ENCODE measurements at places on chromosomes 16 and 17. TPM values are rescaled to one million over a fixed set of nuclear protein-coding genes. Genes with fewer than 3 reads are reported as not detected.

The ERBB2 gene
- 115 TPM for total RNA-seq

The ITGB3 gene
- total RNA-seq = 30.6 TPM

The KRTAP3-1 gene
- total RNA-seq = not detected

The RPL19 gene
- 1,482 TPM for total RNA-seq

The SLFN13 gene
- total RNA-seq = 182 TPM

The CRYBA1 gene
- total RNA-seq = not detected

The KRT33A gene
- not detected for total RNA-seq

GRCh38 chr17:32486701-32487472 lies at the start of gene CDK5R1:
TSS of gene CDK5R1 (plus strand) at chr17:32486993. CDS start at chr17:32487621, 628 bp downstream.
- peak; percentile 84 for DNase-seq
- peak within 1 kb of the TSS; percentile 45 for H3K27ac ChIP-seq
- H3K4me1 ChIP-seq = peaks cover 50% of the 10 kb centered on the region
- H3K27me3 ChIP-seq = no peaks in the 10 kb centered on the region
- H3K4me3 ChIP-seq = peak within 1 kb of the TSS; percentile 45

- H3K4me1 ChIP-seq = no peaks in the 10 kb centered on the region
- H3K27me3 ChIP-seq = no peaks in the 10 kb centered on the region
- no peaks in the 10 kb centered on the region for H3K36me3 ChIP-seq
- no peak overlapping the region for H3K4me3 ChIP-seq
- DNase-seq = no peak
Measured at GRCh38 chr16:47966325-47966724, 189.5 kb downstream of the ABCC12 start.

DNA sequence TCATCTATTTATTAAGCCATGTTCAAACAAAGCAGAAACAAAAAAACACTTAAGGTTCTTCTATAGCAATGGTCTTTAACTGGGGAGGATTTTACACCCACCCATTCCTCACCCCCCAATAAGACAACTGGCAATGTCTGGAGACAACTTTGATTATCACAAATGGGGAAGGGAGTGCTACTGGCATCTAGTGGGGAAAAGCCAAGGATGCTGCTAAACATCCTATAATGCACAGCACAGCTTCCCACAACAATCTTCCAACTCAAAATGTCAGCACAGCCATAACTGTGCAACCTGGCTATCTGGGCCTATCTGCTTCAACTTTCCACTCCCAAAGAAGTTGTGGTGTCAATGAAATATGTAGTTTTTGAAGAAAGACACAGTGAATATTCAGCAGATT lies 1044.4 kb downstream of the CDH8 start:
- no peak overlapping the region for H3K27ac ChIP-seq
- no peak for DNase-seq
- no peaks in the 10 kb centered on the region for H3K27me3 ChIP-seq
- H3K36me3 ChIP-seq = no peaks in the 10 kb centered on the region
- no peak overlapping the region for H3K4me3 ChIP-seq
- H3K4me1 ChIP-seq = no peaks in the 10 kb centered on the region

DNA sequence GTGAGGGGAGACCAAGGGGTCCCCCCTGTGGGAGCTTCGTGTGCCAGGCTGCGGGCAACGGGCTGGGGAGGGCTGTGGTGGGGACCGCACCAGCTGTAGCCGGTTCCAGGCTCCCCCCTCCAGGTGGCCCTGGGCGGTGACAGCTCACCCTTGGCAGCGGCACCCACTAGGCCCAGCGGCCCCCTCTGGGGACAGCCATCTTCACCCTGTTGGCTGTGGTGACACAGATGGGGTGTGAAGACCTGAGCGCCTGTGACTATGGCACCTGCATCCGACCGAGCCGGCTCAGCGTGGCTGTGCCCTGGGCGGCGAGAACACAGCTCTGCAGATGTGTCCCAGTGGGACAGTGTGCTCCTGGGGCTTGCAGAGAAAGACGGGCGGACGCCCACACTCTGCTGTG lies 1.1 kb upstream of the C1QTNF8 start:
- no peaks in the 10 kb centered on the region for H3K27me3 ChIP-seq
- no peaks in the 10 kb centered on the region for H3K4me1 ChIP-seq
- no peak overlapping the region for H3K4me3 ChIP-seq
- DNase-seq = no peak

GRCh38 chr16:11168386-11169051 lies 87.5 kb downstream of the SOCS1 start:
- peaks cover 10% of the 10 kb centered on the region for H3K36me3 ChIP-seq
- DNase-seq = no peak
- no peak overlapping the region for H3K4me3 ChIP-seq
- no peak overlapping the region for H3K27ac ChIP-seq

GRCh38 chr16:66360624-66361324 lies 5.7 kb upstream of the CDH5 start:
- H3K4me3 ChIP-seq = no peak overlapping the region
- no peak overlapping the region for H3K27ac ChIP-seq
- no peak for DNase-seq
- peaks cover 3% of the 10 kb centered on the region for H3K27me3 ChIP-seq
- H3K4me1 ChIP-seq = peaks cover 18% of the 10 kb centered on the region
- H3K36me3 ChIP-seq = no peaks in the 10 kb centered on the region

DNA sequence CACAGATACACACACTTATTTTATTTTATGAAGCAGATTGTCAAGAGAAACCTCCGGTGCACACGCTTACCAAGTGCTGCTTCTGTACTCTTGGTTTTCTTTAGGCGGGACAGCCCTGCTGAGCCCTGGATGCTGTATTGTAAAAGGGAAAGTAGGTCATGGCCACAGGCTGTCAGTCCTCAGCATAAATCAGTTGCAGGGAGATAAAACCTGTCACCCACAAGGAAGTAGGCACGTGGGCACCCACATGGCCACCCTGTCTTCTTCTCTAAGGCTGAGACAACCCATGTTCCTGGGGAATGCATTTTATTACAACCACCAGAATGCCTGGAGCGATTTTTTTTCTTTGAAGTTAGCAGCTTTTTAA lies 59.3 kb downstream of the ASIC2 start:
- no peaks in the 10 kb centered on the region for H3K27me3 ChIP-seq
- no peak overlapping the region for H3K4me3 ChIP-seq
- peaks cover 12% of the 10 kb centered on the region for H3K4me1 ChIP-seq
- DNase-seq = peak; percentile 49
- no peaks in the 10 kb centered on the region for H3K36me3 ChIP-seq
- H3K27ac ChIP-seq = no peak overlapping the region

DNA sequence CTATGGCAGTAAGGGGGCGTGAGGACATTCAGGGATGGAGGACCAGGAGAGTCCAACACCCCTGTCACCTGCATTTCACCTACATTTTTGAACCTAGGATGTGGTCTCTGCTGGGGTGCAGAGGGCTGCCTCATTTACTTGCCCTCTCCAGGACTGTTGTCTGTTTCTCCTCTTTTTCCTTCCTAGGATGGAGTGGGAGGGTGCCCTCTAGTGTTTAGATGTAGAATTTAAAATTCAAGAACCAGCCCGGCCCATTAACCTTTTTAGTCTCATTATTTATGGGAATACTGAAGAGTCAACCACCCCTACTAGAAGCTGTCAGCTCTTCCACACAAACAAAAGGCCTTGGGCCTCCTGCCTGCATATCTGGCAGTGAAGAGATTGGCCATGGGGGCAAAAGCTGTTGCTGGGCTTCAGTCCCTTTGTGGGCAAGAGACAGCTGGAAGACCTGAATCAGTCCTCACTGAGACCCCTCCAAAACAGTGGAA lies 2.5 kb upstream of the STARD3 start:
- H3K36me3 ChIP-seq = no peaks in the 10 kb centered on the region
- no peak overlapping the region for H3K27ac ChIP-seq
- no peak overlapping the region for H3K4me3 ChIP-seq
- H3K27me3 ChIP-seq = no peaks in the 10 kb centered on the region
- H3K4me1 ChIP-seq = peaks cover 33% of the 10 kb centered on the region

GRCh38 chr17:12773153-12773552 lies 16.1 kb upstream of the ARHGAP44 start:
- no peaks in the 10 kb centered on the region for H3K36me3 ChIP-seq
- no peaks in the 10 kb centered on the region for H3K4me1 ChIP-seq
- H3K4me3 ChIP-seq = no peak overlapping the region
- no peak overlapping the region for H3K27ac ChIP-seq
- no peak for DNase-seq
- no peaks in the 10 kb centered on the region for H3K27me3 ChIP-seq

- DNase-seq = no peak
- no peak overlapping the region for H3K27ac ChIP-seq
- no peak overlapping the region for H3K4me3 ChIP-seq
- H3K4me1 ChIP-seq = peaks cover 33% of the 10 kb centered on the region
Measured at GRCh38 chr16:15653227-15653626, 3.2 kb downstream of the NDE1 start.

GRCh38 chr17:42453439-42453838 lies 5.2 kb upstream of the ATP6V0A1 start:
- no peak overlapping the region for H3K4me3 ChIP-seq
- H3K27ac ChIP-seq = no peak overlapping the region
- no peaks in the 10 kb centered on the region for H3K36me3 ChIP-seq
- no peaks in the 10 kb centered on the region for H3K27me3 ChIP-seq
- peaks cover 43% of the 10 kb centered on the region for H3K4me1 ChIP-seq

GRCh38 chr16:27679899-27680298 lies 130.0 kb downstream of the KATNIP start:
- no peak for DNase-seq
- H3K4me1 ChIP-seq = no peaks in the 10 kb centered on the region
- H3K36me3 ChIP-seq = peaks cover 26% of the 10 kb centered on the region

- no peaks in the 10 kb centered on the region for H3K36me3 ChIP-seq
- H3K27ac ChIP-seq = no peak overlapping the region
- H3K4me3 ChIP-seq = no peak overlapping the region
- DNase-seq = no peak
- H3K4me1 ChIP-seq = peaks cover 40% of the 10 kb centered on the region
- H3K27me3 ChIP-seq = peaks cover 34% of the 10 kb centered on the region
Measured at GRCh38 chr17:8069587-8069860, 18.0 kb downstream of the ALOX12B start.

- H3K27me3 ChIP-seq = no peaks in the 10 kb centered on the region
- DNase-seq = no peak
- H3K4me1 ChIP-seq = no peaks in the 10 kb centered on the region
Measured at GRCh38 chr17:50522766-50523165, 9.8 kb upstream of the EPN3 start.

- H3K27ac ChIP-seq = peak within 1 kb of the TSS; percentile 77
- peak within 1 kb of the TSS; percentile 54 for H3K4me3 ChIP-seq
- H3K27me3 ChIP-seq = no peaks in the 10 kb centered on the region
- DNase-seq = peak; percentile 85
Measured at GRCh38 chr17:42536048-42536371, at the start of gene NAGLU. TSS of gene NAGLU (plus strand) at chr17:42536241. CDS start at chr17:42536273, 32 bp downstream.

- no peak for DNase-seq
- H3K4me3 ChIP-seq = no peak overlapping the region
- peaks cover 20% of the 10 kb centered on the region for H3K4me1 ChIP-seq
Measured at GRCh38 chr17:63925615-63926014, 6.5 kb downstream of the CD79B start.

DNA sequence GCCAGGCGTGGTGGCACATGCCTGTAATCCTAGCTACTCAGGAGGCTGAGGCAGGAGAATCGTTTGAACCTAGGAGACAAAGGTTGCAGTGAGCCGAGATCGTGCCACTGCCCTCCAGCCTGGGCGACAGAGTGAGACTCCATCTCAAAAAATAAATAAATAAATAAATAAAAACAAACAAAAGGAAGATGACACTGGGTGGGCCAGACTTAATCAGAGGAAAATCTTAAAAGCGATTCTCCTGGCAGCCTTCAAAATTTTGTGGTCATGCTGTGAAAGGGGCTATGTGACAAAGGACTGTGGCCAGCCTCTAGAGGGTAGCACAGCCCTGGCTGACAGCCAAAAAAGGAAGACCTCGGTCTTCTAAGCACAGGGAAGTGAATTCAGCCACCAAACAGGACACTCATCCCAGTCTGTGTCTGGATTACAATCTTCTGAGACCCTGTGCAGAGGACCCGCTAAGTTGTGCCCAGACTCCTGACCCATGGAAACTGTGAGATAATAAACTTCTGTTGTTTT lies 391.1 kb downstream of the CNTNAP4 start:
- H3K36me3 ChIP-seq = no peaks in the 10 kb centered on the region
- H3K4me3 ChIP-seq = no peak overlapping the region
- no peaks in the 10 kb centered on the region for H3K4me1 ChIP-seq
- H3K27ac ChIP-seq = no peak overlapping the region

GRCh38 chr17:33987162-33987561 lies 267.9 kb upstream of the CCL2 start:
- H3K4me3 ChIP-seq = no peak overlapping the region
- no peak for DNase-seq
- no peaks in the 10 kb centered on the region for H3K4me1 ChIP-seq
- H3K36me3 ChIP-seq = no peaks in the 10 kb centered on the region

DNA sequence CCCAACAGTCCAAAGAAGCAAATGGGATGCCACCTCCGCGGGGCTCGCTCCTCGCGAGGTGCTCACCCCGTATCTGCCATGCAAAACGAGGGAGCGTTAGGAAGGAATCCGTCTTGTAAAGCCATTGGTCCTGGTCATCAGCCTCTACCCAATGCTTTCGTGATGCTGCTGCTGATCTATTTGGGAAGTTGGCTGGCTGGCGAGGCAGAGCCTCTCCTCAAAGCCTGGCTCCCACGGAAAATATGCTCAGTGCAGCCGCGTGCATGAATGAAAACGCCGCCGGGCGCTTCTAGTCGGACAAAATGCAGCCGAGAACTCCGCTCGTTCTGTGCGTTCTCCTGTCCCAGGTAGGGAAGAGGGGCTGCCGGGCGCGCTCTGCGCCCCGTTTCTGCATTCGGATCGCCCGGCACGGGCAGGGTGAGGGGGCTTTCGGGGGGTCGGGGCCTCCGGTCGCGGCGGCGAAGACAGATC lies at the start of gene CDH13:
TSS of gene CDH13 (plus strand) at position 179 of the 471 bp plus-strand sequence.
- no peak for DNase-seq
- peaks cover 5% of the 10 kb centered on the region for H3K4me1 ChIP-seq
- H3K36me3 ChIP-seq = no peaks in the 10 kb centered on the region

- no peaks in the 10 kb centered on the region for H3K36me3 ChIP-seq
- no peak for DNase-seq
- H3K4me1 ChIP-seq = peaks cover 12% of the 10 kb centered on the region
- H3K27ac ChIP-seq = no peak overlapping the region
- H3K27me3 ChIP-seq = peaks cover 40% of the 10 kb centered on the region
- H3K4me3 ChIP-seq = no peak overlapping the region
Measured at GRCh38 chr17:1907909-1908698, 78.3 kb downstream of the RPA1 start.

DNA sequence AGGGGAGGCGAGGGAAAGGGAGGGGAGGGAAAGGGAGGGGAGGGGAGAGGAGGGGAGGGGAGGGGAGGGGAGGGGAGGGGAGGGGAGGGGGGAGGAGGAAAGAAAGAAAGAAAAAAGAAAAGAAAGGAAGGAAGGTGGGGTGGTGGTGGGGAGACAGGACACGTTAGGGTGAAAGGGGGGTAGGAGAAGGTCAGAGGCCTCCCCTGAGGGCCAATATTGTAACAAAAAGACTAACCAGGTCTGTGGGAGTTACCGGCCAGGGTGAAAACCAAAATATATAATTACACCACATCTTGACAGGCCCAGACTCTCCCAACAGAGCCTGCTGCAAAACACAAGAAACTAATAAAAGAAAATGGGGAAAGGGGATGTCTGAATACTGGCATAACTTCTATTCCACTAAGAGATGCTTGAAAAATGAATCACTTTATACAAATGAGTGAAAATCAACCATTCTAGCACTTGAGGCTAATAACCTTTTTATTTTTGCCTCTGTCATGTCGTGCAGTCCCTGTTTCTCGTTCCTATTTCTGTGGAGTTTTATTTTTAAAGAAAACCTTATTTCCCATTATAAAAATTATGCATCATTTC lies 10.0 kb downstream of the WDR45B start:
- H3K27ac ChIP-seq = no peak overlapping the region
- DNase-seq = no peak
- no peaks in the 10 kb centered on the region for H3K27me3 ChIP-seq
- no peaks in the 10 kb centered on the region for H3K4me1 ChIP-seq
- no peak overlapping the region for H3K4me3 ChIP-seq

GRCh38 chr17:82205720-82206508 lies 6.7 kb downstream of the CCDC57 start:
- no peaks in the 10 kb centered on the region for H3K36me3 ChIP-seq
- H3K27ac ChIP-seq = peak overlapping the region; percentile 84
- peaks cover 46% of the 10 kb centered on the region for H3K4me1 ChIP-seq
- peak; percentile 75 for DNase-seq
- no peaks in the 10 kb centered on the region for H3K27me3 ChIP-seq
